Smooth muscle cell of bladder (primary cell): ENCODE measurements at places on chromosomes 2 and 18. TPM values are rescaled to one million over a fixed set of nuclear protein-coding genes. Genes with fewer than 3 reads are reported as not detected.

The STPG4 gene
- total RNA-seq = 0.28 and 0.37 TPM in 2 replicates

The MYO7B gene
- total RNA-seq = not detected in 2 replicates

The PLEK gene
- total RNA-seq = 0.14 and 1.1 TPM in 2 replicates

The GLI2 gene
- total RNA-seq = 6.4 and 11.3 TPM in 2 replicates

The RNF152 gene
- total RNA-seq = 10.5 and 14.6 TPM in 2 replicates

The RGPD8 gene
- 9.2 and 11.1 TPM in 2 replicates for total RNA-seq
